ENCODE measurements at places on chromosomes 16 and 17.
A peak's percentile ranks its signal among the peaks of the same experiment; 100 is the strongest.

- H3K27ac ChIP-seq: no peak overlapping the region
- no peak for DNase-seq
- peaks cover 47% of the 10 kb centered on the region for H3K36me3 ChIP-seq
- H3K4me1 ChIP-seq: peaks cover 15% of the 10 kb centered on the region
- no peaks in the 10 kb centered on the region for H3K27me3 ChIP-seq
Measured at GRCh38 chr17:78048346-78049292, 79.9 kb downstream of the TMC6 start.

GRCh38 chr17:40103688-40104087, 3.3 kb upstream of the NR1D1 start:
- no peaks in the 10 kb centered on the region for H3K27me3 ChIP-seq
- no peak for DNase-seq
- H3K36me3 ChIP-seq: peaks cover 1% of the 10 kb centered on the region

- H3K4me3 ChIP-seq: no peak overlapping the region
- DNase-seq: no peak
- H3K4me1 ChIP-seq: no peaks in the 10 kb centered on the region
- no peaks in the 10 kb centered on the region for H3K27me3 ChIP-seq
- H3K27ac ChIP-seq: no peak overlapping the region
Measured at GRCh38 chr17:52395308-52395707, 236.8 kb upstream of the CA10 start.

- H3K4me3 ChIP-seq: no peak overlapping the region
- no peaks in the 10 kb centered on the region for H3K36me3 ChIP-seq
- no peaks in the 10 kb centered on the region for H3K4me1 ChIP-seq
- no peak overlapping the region for H3K27ac ChIP-seq
- no peak for DNase-seq
Measured at GRCh38 chr16:19301931-19302330, 16.4 kb downstream of the CLEC19A start.

GRCh38 chr17:57874434-57875289, 24.8 kb upstream of the MRPS23 start:
- no peak for DNase-seq
- peaks cover 45% of the 10 kb centered on the region for H3K27me3 ChIP-seq
- peaks cover 30% of the 10 kb centered on the region for H3K4me1 ChIP-seq
- H3K4me3 ChIP-seq: no peak overlapping the region
- no peaks in the 10 kb centered on the region for H3K36me3 ChIP-seq

- peak overlapping the region; percentile 20 for H3K27ac ChIP-seq
- DNase-seq: no peak
- no peak overlapping the region for H3K4me3 ChIP-seq
- no peaks in the 10 kb centered on the region for H3K27me3 ChIP-seq
- peaks cover 3% of the 10 kb centered on the region for H3K36me3 ChIP-seq
- peaks cover 33% of the 10 kb centered on the region for H3K4me1 ChIP-seq
Measured at GRCh38 chr16:53523971-53524548, 21.1 kb upstream of the AKTIP start.

DNA sequence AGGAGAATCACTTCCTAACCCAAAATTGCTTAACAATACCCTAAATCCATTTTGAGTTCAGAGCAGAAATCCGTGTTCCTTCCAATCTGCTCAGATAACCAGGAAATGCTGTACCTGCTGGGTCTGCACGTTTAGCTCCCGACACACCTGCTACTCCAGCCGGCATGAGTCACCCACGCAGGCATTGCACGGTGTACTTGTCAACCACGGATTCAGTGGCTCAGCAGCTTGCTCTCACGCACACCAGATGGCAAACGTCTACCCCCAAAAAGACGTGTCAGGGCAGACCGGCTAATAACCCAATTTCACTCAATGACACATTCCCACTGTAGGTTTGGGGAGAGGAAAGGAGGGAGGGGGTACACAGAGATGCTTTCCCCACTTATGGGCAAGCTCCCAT, 468.1 kb downstream of the SOX9 start:
- peak; percentile 22 for DNase-seq
- peaks cover 36% of the 10 kb centered on the region for H3K4me1 ChIP-seq
- no peak overlapping the region for H3K4me3 ChIP-seq
- H3K36me3 ChIP-seq: no peaks in the 10 kb centered on the region
- H3K27me3 ChIP-seq: peaks cover 51% of the 10 kb centered on the region

- H3K36me3 ChIP-seq: no peaks in the 10 kb centered on the region
- peaks cover 2% of the 10 kb centered on the region for H3K27me3 ChIP-seq
- H3K4me3 ChIP-seq: no peak overlapping the region
Measured at GRCh38 chr16:74192281-74192797, 104.3 kb upstream of the PSMD7 start.

GRCh38 chr17:65104541-65104940, 32.6 kb upstream of the RGS9 start:
- H3K27ac ChIP-seq: no peak overlapping the region
- peaks cover 19% of the 10 kb centered on the region for H3K27me3 ChIP-seq
- peaks cover 13% of the 10 kb centered on the region for H3K4me1 ChIP-seq
- no peak overlapping the region for H3K4me3 ChIP-seq
- no peaks in the 10 kb centered on the region for H3K36me3 ChIP-seq

- H3K27ac ChIP-seq: peak overlapping the region; percentile 92
- H3K4me1 ChIP-seq: peaks cover 75% of the 10 kb centered on the region
- peak overlapping the region; percentile 83 for H3K4me3 ChIP-seq
- H3K27me3 ChIP-seq: no peaks in the 10 kb centered on the region
- H3K36me3 ChIP-seq: peaks cover 39% of the 10 kb centered on the region
Measured at GRCh38 chr17:45315648-45316433, 979 bp downstream of the MAP3K14 start.

All from activated CD8-positive, alpha-beta T cell treated with anti-CD3 and anti-CD28 coated beads, Interleukin-2, amount 10 ng/mL, durations not matched to agents 7 days and 5 days (primary cell).